ENCODE measurements at places on chromosomes 13 and 19.

GRCh38 chr19:5128936-5129389 lies 160.1 kb downstream of the KDM4B start:
- DNase-seq, result no peak

- no peak for DNase-seq
Measured at GRCh38 chr13:42266473-42266872, 5.5 kb upstream of the AKAP11 start.

- DNase-seq, result no peak
Measured at GRCh38 chr13:90427322-90428272, 919.9 kb upstream of the MIR17HG start.

DNA sequence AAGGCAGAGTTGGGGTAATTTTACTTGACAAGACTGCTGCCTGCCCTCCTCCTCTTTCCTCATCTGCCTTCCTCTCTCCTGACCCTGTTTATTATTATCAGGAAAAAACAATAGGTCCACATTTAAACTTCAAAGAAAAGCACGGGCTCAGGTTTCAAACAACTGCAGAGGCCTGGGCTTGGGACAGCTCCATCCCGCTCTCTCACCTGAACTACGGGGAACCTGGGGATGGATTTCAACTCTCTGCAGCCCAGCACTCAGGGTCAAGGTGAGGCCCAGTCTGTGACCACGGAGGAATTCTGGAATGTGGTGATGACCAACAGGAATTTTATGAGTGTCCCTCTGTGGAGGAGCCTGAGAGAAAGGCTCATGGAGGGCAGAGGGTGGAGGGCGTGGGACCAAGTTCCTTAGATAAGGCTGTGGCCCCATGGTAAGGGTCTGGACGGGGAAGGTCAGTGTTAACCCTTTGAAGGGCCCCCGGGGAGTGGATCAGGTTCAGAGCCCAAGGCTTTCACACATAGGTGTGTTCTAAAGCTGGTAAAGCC lies 220.8 kb upstream of the MAB21L1 start:
- DNase-seq, result no peak

- DNase-seq, result no peak
Measured at GRCh38 chr13:107585469-107586180, 629.7 kb downstream of the LIG4 start.

GRCh38 chr13:27922883-27923612 lies 3.2 kb downstream of the PDX1 start:
- DNase-seq, result no peak

DNA sequence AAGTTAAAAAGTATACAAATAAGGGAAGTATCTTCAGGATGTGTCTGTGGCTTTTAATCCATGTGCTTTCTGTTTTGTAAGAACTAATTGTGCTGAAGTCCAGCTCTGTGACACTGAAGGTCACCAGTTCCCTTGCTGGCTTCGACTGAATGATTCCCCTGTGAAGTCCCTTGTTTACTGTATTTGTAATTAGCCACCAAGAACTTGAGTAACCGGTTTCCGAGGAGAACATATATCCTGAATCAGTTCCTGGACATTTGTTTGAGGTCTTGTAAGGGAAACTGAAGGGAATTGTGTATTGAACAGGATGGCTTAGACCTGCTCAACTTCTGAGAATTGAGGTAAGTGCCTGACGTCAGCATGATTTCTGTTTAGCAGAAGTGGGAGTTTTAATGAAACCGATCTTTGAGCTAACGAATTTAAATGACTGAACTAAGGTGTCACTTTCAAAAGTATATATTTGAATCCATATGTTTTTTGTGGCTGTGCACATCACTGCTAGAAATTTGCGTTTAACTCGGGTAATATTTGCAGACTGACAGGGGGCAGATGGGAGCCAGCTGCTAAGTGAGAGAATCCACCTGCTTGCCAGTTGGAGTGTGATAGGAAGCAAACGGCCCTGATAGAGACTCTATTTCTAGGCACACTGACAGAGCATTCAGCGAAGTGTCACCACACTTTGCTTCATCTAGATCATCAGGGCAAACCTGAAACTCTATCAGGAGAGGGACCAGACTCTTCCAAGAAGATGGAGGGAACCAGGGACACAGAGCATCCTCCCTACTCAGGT lies 530.0 kb downstream of the RFC3 start:
- DNase-seq, result no peak
